H9 (cell line): ENCODE measurements at places on chromosomes 13 and 19. TPM values are rescaled to one million over a fixed set of nuclear protein-coding genes. Genes with fewer than 3 reads are reported as not detected.

CAMSAP3 gene
- 28.4 and 31.3 TPM in 2 replicates for total RNA-seq

SIAH3 gene
- not detected in 2 replicates for total RNA-seq

DNA sequence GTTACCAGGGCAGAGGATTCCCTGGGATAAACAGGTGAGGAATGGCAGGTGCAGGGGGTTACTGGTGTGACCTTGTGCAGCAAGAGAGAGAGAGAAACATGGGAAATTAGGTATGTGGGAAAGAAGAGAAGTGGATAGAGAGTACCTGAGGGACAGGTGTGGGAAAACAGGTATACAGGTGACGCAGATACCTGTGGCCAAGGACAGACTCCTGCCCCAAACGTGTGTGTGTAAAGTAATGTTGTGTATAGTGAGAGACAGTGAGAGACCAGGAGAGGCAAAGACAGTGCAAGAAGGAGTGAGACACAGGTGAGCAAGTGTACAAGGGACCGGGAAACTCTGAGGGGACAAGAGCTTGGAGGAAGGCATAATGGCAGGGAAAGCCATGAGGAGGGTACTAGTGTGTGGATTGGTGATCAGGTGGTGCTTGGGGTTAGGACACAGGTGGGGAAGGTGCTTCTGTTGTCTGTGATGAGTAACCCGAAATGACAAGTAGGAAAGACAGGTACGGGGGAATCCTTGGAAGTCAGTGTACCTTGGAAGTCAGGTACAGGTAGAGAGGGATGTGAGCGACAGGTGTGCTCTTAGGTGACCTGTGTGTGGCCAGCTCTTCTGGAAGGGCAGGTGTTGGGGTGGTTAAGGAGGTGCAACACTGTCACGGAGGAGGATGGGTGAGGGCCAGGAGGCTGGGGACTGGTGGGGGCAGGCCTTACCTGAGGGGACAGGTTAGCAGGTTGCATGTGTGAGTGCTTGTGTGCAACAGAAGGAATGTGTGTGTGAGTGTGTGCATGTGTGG, 2.8 kb downstream of the ERFL start:
- no peak overlapping the region for H3K4me3 ChIP-seq
- H3K27me3 ChIP-seq = peaks cover 91% of the 10 kb centered on the region
- no peak overlapping the region for H3K27ac ChIP-seq
- no peak for DNase-seq

- peaks cover 11% of the 10 kb centered on the region; the same call in 1 of the 2 replicates for H3K27me3 ChIP-seq
- peak overlapping the region; percentile 38; the same call in 2 of the 3 replicates for H3K4me3 ChIP-seq
These were observed 26.5 kb downstream of the ZNF607 start for GRCh38 chr19:37692956-37693620.
